Stimulated activated CD8-positive, alpha-beta memory T cell treated with anti-CD3 and anti-CD28 coated beads, Interleukin-15, amount 100 ng/mL, for 24 hours (primary cell): ENCODE measurements at places on chromosomes 12 and 14.

DNA sequence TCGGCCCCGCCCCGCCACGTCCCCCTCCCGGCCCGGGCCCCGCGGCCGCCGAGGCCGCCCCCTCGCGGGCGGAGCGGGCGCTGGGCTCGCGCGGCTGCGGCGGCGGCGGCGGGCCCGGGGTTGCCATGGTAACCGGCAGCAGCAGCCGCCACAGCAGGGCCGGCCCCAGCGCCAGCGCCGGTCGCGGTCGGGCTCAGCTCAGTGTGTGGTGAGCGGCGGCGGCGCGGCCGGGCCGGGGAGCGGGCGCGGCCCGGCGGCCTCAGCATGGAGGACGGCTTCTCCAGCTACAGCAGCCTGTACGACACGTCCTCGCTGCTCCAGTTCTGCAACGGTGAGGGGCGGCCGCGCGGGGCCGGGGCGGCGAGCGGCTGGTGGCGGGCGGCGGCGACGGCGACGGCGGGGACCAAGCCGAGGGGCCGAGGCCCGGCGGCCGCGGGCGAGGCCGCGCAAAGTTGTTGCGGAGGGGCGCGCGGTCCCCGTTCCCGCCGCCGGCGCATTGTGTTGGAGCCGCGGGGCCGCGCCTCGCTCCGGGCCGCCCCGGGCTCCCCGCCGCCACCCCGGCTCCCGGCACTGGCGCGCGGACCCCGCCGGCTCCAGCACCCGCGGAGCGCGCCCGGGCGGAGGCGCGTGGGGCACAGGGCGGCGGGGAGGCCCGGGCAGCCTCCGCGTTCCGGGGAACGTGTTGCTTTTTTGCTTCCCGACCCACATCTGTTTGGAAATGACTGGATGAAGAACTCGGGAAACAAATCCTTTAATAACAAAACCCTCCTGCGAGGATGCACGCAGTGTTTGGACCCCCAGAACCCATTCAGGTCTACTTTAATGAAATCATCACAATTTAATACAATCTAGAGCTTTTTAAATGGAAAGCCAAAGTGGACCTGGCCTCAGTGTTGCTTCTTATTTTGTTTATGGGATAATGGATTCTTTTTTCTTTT, at the start of gene EML1:
EML1 (plus strand) TSS at position 201 of the 938 bp plus-strand sequence; CDS start at position 265, 64 bp downstream.
- DNase-seq: peak; percentile 50

DNA sequence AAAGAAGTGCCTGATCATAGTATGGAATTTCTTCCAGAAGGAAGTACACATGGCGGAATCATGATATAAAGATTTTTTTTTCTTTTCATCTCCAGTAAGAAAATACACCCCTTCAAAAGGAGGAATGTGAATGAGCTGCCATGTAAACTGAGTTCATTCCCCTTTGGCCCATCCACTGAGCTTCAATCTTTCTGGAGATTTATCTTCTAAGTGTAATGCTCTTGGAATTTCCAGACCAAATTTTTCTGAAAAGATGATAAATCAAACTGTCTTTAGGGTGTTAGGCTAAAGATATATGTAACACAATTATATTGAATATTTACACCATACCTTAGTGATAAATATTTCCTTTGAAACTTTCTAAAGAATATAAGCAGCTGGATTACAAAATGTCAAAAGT, 5.2 kb downstream of the DCN start:
- DNase-seq: no peak

DNA sequence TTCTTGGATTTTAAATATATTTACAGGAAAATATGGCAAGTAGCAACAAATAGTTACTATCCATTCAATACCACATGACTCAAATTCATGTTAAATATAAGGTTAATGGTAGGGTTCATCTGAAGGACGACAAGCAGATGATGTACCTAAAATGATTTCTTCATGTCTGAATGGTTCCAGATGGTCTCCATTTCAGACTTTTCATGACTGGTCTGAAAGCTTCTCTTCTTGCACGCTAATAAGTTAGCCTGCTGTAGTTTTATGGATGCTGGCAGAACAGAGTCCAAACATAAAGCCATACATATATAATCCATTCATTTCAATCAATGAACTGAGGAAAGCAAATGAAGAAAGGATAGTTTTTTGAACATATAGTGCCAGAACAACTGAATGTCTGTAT, 257.0 kb upstream of the MGAT4C start:
- DNase-seq: no peak

DNA sequence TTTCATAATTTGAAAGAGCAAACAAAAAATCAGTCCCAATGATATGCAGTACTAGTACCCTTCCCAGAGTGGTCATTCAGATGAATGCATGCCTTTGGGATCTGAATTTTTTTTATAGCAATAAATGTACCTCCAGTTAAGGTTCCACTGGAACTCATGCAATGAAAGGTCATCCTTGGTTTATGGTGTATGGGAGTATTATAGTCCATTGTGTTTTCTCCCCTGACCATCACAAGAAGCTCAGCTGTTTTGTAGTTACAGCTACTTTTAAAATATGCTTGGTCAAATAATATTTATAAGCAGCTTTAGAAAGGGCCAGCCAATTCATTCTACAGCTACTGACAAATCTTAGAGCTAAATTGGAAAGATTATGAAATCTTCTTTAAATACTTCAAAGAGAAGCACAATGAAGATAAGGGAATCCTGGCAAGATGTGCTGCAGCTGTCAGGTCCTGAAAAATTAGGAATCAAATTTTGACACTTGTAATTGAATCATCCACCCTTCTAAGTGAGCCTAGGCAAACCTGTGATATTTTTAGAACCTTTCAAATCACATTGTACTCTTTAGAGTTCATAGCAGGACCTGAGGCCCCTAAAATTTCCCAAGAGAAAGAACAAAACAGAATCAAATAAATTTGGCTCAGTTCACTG, 46.5 kb downstream of the IFT81 start:
- DNase-seq: no peak

DNA sequence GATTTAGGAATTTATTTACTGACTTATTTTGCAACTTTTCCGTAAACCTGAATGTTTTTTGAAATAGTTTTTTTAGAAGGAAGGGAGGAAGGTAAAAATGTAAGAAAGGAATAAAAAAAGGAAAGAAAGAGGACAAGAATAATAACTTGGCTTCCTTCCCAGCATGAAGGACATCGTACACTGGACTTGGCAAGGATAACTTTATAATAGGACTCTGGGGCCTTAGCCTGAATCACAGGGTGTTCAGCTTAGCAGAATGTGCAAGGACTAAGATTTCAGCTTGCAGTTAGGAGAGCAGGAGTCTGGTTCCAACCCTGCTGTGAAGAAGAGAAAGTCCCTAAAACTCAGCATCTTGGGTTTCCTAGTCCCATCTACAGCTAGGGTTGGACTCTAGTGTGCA, 1053.3 kb downstream of the VRK1 start:
- no peak for DNase-seq

DNA sequence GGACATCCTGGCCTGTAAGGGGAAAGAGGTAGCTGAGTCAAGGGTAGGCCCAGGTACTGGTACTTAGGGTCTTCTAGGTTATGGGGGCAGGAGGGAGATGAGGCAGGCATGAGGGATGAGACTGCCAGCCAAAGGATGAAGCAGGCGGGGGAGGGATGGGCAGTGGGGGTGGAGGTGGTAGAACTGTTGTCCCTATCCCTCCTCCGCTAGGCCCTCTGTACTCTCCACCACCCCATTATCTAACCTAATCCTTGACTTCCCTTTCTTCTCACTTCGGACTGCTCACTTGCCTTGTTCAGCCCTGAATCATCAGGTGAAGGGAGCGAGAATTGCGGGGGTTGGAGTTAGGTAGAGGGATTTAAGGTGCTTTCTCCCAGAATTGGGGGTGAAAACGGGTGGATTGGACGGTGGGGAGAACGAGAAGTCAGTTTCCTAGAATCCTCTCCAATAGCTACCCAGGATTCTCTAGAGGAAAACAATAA, 562 bp downstream of the PAN2 start:
- no peak for DNase-seq

DNA sequence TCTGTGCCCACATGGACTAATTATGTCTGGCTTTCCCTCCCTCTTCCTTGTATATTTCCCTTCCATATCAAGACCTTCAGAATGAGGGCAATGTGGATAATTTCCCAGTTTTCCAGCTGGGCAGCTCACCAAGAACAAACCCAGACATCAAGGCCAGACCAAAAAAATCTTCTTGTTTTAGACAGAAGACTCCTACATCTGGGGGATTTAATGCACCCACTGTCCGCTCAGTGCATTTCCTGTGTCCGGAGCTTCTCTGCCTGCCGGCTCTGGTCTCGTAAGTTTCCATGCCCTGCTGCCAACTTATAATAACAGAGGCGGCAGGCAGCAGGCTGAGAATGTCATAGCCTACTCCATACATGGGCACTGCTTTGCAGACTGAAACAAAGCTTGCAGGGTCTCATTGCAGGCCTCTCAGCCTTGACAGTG, 207.2 kb upstream of the BCL2L14 start:
- no peak for DNase-seq

DNA sequence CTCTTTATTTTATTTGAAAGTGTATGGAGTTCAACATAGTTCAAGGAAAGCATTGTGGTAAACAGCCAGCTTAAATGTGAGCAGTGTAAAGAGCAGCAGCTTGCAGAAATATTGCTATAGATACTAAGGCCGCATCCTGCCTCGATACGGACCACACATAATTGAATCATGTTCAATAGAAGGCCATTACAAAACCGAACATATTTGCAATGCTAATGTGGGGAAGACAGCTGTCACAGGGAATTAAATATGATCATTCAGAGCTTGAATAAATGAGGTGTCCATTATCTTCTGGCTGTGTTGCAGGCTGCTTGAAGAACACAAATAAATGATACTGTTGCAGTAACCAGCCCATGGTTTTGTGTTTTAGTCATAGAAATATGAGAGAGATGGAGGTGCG, 173.2 kb downstream of the BRMS1L start:
- DNase-seq: no peak

DNA sequence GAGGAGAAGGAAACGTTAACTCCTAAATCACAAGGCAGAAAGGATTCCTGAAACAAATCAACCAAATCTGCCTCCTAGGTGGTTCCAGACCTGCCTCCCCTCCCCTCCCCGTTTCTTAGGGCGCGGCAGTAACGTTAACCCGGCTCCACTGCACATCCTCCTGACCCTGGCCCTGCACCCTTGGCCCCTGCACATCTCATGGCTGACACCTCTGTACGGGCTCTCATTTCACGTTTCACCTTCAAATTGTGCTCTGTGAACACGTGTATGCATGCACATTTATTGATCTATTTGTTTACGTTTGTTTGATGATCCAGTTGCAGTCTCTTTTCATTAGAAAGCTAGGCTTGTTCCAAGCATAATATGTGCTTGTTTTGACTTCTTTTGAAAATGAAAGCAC, 358.1 kb downstream of the ADGRD1 start:
- DNase-seq: no peak

- DNase-seq: no peak
These were observed 13.2 kb downstream of the PLD4 start for GRCh38 chr14:104937694-104938365.

- DNase-seq: no peak
These were observed 46.7 kb downstream of the PSMA6 start for GRCh38 chr14:35338731-35339405.

DNA sequence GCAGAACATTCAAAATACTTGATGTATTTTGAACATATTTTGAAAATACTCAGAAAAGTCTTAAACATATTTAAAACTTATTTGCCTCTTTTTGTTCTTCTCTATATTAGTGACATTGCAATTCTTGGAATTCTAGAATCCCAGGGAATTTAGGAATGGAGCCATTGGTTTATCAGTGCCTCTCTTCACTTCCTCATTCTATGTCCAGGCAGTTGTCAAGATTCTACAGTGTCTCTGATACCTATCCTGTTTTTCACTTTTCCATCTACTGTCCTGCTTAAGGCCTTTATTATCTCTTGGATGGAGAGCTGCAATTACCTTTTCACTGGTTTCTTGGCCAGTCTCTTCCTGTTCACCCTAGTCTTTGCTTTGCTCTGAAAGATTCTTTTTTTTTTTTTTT, 144.6 kb downstream of the TTLL5 start:
- no peak for DNase-seq

GRCh38 chr12:101866615-101867373, 10.6 kb upstream of the DRAM1 start:
- DNase-seq: no peak

DNA sequence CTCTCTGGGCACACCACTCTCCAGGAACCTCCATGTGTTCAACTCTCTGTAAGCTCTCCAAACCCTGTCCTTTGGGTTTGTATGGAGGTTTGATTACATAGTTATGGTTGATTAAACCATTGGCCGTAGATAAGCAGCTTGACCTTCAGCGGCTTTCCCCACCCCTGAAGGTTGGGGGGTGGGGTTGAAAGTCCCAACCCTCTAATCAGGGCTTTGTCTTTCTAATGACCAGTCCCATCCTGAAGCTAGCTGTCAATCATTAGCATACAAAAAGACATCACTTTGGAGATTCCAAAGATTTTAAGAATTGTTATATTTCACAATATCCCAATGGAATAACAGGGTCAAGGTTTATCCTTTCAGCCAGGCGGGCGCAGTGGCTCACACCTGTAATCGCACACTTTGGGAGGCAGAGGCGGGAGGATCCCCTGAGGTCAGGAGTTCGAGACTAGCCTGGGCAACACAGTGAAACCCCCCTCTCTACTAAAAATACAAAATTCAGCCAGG, 8.4 kb downstream of the FAM186A start:
- DNase-seq: no peak

- no peak for DNase-seq
These were observed 144.6 kb downstream of the TTC7B start for GRCh38 chr14:90671382-90672234.

DNA sequence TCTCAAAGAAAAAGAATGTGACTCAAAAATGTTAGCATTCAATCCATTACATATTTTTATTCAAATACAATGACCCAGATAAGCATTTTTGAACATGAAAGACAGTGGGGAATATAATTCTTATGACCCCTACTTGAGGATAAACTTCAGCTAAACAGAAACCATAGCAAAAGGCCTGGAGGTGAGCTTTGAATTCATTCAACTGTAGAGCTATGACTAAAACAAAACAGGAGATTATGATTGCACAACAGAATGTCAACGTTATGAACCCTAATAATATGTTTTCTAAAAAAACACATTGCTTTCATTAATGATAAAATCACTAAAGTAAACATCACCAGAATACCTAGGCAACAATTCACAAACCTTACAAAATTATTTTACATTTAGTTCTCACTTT, 27.8 kb downstream of the EFCAB11 start:
- no peak for DNase-seq

GRCh38 chr14:68779761-68780323, 13.0 kb downstream of the ZFP36L1 start:
- DNase-seq: no peak

GRCh38 chr14:100620255-100621100, 33.3 kb upstream of the BEGAIN start:
- no peak for DNase-seq

- no peak for DNase-seq
These were observed 3.6 kb downstream of the SSTR1 start for GRCh38 chr14:38211255-38211735.

- no peak for DNase-seq
These were observed 204.6 kb upstream of the SLC38A2 start for GRCh38 chr12:46577063-46577776.

GRCh38 chr12:51480978-51481377, 56.3 kb downstream of the SLC4A8 start:
- no peak for DNase-seq

- DNase-seq: no peak
These were observed 40.3 kb downstream of the IFNG start for GRCh38 chr12:68119250-68119649.

- no peak for DNase-seq
These were observed 19.6 kb downstream of the GSTZ1 start for GRCh38 chr14:77340389-77340788.

GRCh38 chr12:91667694-91668093, 478.0 kb downstream of the BTG1 start:
- DNase-seq: no peak

- no peak for DNase-seq
These were observed 13.5 kb downstream of the FOS start for GRCh38 chr14:75292101-75292563.
